ENCODE measurements at places on chromosomes 1 and 21.

- no peak for DNase-seq
Observed at GRCh38 chr1:74474585-74474984, 37.8 kb downstream of the LRRC53 start.

DNA sequence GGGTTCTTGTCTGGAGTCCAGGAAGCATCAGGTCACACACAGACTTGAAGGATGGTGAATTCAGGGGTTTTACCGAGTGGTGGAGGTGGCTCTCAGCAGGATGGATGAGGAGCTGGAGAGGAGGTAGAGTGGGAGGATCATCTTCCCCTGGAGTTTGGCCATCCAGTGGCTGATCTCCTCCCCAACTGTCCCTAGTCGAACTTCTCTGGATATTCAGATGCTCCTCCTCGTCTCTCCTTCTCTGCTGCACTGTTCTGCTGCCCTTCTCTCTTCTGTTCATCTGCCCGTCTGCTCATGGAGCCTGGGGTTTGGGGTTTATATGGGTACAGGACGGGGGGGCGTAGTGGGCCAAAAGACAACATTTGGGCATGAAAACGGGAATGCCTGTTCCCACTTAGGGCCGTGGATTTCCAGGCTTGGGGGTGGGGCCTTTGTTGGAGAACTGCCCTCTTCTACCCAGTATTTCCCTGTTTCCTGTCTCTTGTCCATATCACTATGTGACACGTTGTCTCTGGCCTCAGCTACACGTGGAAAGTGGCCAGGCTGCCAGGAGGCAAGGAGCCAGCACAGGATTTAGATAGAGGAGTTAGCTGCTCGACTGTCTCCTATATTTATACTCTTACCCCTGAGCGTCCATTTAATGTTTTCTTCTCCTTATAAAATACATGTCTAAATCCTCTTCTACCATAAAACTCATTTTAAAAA, 76.7 kb downstream of the SIPA1L2 start:
- DNase-seq = no peak

DNA sequence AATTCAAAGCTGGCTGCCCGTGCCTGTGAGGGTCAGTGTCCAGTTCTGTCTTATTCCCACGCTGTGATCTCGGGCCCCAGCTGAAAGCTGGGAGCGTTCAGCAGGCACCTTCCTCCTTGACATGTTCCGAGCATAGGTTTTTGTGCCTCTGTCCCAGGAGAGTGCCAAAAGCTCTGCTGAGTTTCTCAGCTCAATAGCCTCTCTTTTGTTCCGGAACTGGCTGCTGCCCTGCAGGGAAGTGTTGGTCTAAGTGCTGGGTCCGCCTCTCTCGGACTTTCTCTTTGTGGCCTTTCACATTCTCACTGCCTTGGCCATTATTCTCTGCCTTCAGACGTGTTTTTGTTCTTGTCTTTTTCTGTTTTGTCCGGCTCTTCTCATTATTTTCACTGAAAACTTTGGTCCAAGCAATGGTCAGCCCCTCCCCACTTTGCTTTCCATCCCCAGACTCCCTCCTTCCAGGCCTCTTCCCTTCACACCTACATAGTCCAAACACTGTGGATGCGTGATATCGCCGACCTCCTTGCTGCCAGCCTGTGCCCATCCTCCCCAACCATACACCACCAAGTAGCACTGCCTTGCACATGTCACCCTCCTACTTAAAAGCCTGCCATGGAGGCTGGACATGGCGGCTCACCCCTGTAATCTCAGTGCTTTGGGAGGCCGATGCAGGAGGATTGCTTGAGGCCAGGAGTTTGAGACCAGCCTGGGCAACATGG, 233.8 kb downstream of the RHOU start:
- DNase-seq = no peak

DNA sequence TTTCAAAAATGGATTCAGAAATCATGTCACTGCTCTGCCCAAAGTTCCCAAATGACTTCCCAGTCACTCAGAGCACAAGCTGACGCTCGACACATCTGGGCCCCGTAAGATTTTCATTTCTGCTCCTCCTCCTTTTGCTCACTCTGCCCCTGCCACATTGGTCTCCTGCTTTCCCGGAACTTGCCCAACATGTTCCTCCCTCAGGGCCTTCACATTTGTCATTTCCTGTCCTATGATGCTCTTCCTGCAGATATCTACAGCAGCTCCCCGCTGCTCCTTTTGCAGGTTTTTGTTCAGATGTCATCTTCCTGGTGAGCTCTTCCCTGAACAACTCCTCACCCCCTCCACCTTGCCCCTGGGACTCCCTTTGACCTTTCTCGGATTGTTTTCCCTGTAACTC, 58.5 kb upstream of the IVNS1ABP start:
- DNase-seq = no peak

DNA sequence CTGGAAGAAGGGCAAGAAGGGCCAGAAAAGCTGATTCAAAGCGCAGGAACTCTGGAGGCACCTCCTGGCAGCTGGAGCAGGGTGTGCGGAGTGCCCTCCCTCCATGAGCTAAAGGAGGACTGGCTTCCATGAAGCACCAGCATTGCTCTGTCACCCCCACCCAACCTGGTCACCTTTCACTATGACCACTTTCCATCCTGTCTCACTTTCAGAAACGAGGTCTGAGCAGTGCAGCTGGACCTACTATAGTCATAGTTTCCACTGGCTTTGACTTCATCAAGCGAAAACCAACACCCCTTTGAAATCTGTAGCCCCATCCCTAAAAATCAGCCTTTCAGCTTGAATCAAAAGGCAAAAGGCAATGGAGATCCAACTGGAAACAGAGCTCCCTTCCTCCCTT, 84.8 kb upstream of the CACNA1E start:
- no peak for DNase-seq

- no peak for DNase-seq
Observed at GRCh38 chr1:44405031-44405797, at the start of gene RNF220. TSS of gene RNF220 (plus strand) at chr1:44405255.

DNA sequence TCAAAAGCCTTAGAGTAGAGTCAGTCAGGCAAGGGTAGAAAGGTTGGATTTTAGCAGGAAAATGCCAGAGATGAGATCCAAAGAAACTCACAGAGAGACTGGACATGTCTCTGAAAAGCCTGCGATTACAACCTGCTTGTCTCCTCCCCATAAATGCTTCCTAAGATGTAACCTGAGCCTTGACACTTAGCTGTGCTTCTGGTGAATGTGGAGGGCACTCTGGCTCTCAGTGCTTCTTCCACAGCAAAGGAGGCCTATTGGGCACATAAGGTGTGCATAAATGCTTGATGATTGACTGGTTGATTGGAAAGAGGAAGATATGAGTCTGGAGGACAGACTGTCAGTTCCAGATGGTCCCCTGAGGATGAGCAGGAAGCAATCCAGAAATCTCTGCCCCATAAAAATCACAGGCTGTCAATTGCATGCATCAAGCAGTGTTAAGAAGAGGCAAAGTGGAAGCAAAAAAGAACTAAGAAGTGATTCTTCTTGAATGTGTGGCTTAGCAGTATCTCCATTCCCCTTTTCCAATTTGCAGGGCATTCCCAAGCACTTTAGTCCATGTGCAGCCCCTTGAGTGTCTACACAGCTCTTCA, 236.2 kb upstream of the RRP15 start:
- no peak for DNase-seq

DNA sequence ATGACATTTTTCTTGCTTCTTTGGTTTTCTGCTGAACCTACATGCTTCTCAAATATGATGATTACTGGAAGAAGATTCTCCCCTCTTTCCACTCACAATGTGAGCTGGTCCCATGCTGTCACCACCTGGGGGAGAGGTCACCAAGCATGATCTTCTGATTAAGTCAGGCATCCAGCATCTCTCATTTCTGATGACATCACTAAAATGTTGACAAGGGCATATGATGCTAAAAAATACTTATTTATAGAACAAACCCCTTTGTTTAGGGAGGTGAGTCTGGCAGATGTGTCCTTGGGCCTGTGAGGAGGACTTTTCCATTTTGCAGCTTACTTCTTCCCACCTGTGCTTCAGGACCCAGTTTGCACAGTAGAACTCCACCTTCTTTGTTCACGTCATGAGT, 42.0 kb upstream of the PCP4 start:
- no peak for DNase-seq

DNA sequence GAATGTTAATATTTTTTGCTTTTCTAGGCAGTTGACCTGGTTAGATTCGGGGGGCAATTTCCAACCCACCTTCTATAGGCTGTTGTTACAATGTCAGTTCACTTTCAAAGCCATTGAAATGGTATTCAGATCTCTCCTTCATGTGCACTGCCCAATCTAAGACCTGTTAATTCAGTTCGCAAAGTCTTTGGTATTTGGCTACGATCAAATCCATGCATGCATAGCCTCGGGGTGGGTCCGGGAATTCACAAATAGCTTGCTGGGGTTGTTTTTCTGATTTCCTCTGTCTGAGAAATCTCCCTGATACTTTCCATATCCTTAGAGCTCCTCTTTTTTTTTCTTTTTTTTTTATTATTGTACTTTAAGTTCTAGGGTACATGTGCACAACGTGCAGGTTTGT, 252.6 kb upstream of the SPAG17 start:
- no peak for DNase-seq

DNA sequence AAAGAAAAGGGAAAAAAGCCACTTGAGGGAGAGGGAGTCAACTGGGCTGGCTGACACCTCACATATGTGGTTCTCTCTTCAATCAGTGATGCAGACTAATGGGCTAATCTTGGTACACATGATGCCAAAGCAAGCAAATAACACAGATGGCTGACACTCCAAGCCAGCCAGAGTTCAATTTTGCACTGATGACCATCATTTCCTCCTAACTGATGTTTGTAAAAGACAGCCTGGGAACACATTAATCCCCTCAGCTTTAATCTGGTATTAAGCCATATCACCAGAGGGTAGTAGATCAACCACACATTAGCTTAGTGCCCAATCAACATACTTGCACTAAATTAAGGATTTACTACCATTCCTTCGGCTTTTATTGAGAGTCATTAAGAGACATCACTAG, 2.8 kb downstream of the VPS72 start:
- no peak for DNase-seq

- no peak for DNase-seq
Observed at GRCh38 chr1:90443354-90443753, 273.7 kb downstream of the BARHL2 start.
